ENCODE measurements at places on chromosomes 1 and 21.
A peak's percentile ranks its signal among the peaks of the same experiment; 100 is the strongest.

DNA sequence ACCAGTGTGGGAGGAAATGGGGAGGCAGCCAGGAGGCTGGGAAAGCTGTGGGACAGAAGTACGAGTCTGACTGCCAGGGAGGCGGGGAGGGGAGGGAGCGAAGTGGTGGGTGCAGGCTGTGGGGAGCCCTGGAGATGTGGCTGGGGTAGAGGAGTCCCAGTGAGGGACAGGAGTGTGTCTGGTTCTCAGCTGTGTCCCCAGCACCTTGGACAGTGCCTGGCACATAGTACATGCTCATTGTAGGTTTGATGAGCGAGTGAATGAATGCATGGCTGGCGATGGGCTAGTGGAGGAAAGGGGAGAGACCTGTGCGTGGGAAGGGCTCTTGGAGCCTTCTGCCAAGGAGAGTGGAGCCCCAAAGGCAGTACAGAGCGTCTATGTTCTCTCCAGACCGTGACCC is 104.1 kb downstream of the SIK1 start:
- no peak for DNase-seq

DNA sequence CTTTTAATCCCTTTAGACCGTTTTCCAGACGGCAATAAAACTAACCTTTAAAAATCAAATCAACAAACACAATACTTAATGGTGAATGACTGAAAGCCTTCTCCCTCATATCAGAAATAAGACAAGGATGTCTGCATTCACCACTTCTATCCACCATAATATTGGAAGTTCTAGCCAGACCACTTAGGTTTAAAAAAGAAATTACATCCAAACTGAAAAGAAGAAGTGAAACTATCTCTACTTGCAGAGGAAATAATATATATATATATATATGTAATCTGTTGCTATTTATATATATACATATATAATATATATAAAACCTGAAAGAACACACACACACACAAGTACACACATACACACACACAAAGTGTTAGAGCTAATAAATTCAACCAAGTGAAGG is 100.4 kb downstream of the BRINP3 start:
- no peak for DNase-seq

- no peak for DNase-seq
Measured at GRCh38 chr1:59605761-59606160, 209.0 kb upstream of the HOOK1 start.

GRCh38 chr1:27372022-27372807 is 2.4 kb downstream of the FCN3 start:
- DNase-seq: no peak

GRCh38 chr1:203026031-203026665 is at the start of gene PPFIA4:
PPFIA4 (plus strand) TSS chr1:203026491; CDS start chr1:203039009, 12,518 bp downstream.
- DNase-seq: no peak

GRCh38 chr1:202204065-202204464 is 10.5 kb downstream of the LGR6 start:
- DNase-seq: no peak

GRCh38 chr1:168490306-168490705 is 53.5 kb downstream of the XCL2 start:
- DNase-seq: no peak

DNA sequence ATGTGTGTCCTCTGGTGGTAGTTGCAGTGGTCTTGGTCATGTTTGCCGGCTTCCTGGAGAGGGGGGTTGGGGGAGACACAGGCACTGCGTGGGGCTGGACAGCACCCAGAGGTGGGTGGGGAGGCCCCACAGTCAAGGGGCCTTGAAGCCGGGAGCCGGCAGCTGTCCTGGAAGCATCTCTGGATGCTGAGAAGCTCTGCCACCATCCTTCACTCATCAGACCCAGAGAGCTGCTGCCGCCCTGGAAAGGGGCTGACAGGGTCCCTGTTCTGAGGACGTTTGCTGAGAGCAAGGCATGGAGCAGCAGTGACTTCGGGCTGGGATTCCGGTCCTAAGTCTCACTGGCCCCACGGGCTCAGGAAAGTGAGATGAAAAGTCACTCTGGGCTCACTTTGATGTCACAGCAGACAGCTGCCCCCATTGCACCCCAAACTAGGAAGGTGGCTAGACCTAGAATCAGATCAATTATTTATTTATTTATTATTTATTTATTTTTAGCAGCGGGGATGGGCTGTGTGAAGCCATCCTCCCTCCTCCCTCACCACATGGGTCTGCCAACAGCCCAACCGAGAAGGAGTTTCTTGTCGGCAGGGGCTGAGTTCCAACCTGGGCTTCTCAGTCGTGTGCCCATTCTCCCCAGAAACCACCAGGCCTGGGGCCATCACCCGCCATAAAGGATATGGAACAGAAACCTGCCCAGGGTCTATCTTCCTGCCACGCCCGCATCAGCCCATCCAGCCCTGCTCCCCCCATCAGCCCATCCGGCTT is 547.4 kb downstream of the PTPRU start:
- DNase-seq: no peak

- DNase-seq: no peak
Measured at GRCh38 chr1:230696722-230697437, 17.0 kb downstream of the AGT start.

GRCh38 chr21:34022627-34023335 is 50.6 kb upstream of the MRPS6 start:
- peak; percentile 48 for DNase-seq

- DNase-seq: no peak
Measured at GRCh38 chr1:200029035-200029821, 1.7 kb downstream of the NR5A2 start.

GRCh38 chr1:37951041-37951782 is 4.4 kb upstream of the INPP5B start:
- DNase-seq: no peak
